ENCODE measurements at places on chromosomes 7 and 10. TPM values are rescaled to one million over a fixed set of nuclear protein-coding genes. Genes with fewer than 3 reads are reported as not detected.

Gene BLNK
- total RNA-seq = 4.3 TPM

Gene GHRHR
- not detected for total RNA-seq

Gene SEPTIN7
- total RNA-seq = 252 TPM

Gene CLEC5A
- total RNA-seq = 0.60 TPM

Gene MEOX2
- 96.9 TPM for total RNA-seq

DNA sequence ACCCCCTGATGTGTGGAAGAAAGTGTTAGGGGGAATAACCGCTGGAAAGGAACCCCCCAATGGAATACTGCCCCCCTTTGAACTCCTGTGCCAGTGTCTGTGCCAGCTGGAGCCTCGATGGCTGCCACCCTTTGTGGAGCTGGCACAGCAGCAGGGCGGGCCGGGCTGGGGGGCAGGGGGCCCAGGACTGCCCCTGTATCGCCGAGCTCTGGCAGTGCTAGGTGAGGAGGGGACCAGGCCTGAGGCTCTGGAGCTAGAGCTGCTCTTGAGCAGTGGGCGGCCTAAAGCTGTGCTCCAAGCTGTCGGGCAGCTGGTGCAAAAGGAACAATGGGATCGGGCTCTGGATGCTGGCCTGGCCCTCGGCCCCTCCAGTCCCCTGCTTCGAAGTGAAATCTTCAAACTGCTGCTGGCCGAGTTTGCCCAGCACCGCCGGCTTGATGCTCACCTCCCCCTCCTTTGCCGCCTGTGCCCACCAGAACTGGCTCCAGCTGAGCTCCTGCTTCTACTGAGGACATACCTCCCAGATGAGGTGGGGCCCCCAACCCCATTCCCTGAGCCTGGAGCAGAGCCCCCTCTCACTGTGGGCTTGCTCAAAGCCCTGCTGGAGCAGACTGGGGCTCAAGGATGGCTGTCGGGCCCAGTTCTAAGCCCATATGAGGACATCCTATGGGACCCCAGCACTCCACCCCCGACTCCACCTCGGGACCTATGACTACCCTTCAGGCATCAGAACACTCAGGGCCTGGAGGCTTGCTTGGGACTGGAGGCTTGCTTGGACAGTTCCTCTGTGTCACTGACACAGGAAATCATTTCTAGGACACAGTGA lies 2.2 kb downstream of the HPS6 start:
- DNase-seq = no peak

- DNase-seq = no peak
Measured at GRCh38 chr7:28364082-28364481, 48.2 kb upstream of the CREB5 start.

DNA sequence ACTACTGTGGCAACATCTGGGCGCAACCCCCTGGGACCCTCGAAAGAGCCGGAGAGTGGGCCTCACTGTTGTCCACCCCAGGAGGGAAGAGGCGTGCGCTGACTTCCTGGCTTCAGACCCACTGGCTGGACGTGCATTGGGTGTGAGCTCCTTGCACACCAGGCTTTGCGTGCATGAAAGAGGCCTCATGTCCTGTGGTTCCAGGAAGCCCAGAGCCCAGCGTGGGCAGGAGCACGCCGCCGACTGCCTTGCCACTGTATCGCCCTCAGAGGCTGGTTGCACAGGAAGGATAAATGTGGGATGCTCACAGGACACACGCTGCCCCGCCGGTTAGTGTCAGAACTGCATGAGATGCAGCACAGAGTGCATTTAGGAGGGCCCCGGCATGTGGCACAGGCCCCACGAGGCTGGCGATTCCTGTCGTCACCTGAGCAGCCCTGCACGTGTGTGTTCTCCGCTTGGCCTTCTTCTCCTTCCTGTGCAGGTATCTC lies 8.5 kb upstream of the JAKMIP3 start:
- no peak for DNase-seq

- no peak for DNase-seq
Measured at GRCh38 chr7:44569959-44570358, 3.7 kb downstream of the DDX56 start.

DNA sequence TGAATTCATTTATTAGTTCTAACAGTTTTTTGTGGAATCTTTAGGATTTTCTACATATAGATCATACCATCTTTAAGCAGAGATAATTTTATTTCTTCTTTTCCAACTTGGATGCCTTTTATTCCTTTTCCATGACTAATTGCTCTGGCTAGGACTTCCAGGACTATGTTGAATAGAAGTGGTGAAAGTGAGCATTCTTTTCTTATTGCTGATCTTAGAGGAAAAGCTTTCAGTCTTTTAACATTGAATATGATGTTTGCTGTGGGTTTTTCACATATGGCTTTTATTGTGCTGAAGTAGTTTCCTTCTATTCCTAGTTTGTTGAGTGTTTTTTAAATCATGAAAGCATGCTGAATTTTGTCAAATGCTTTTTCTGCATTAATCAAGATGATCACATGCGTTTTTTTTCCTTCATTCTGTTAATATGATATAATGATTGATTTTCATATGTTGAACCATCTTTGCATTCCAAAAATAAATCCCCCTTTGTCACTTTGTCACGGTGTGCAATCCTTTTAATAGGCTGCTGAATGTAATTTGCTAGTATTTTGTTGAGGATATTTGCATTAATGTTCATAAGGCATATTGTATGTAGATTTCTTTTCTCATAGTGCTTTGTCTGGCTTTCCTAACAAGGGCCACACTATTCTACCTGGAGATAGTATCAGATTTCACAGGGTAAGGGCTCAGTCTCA lies 92.9 kb downstream of the ZNF467 start:
- DNase-seq = no peak

DNA sequence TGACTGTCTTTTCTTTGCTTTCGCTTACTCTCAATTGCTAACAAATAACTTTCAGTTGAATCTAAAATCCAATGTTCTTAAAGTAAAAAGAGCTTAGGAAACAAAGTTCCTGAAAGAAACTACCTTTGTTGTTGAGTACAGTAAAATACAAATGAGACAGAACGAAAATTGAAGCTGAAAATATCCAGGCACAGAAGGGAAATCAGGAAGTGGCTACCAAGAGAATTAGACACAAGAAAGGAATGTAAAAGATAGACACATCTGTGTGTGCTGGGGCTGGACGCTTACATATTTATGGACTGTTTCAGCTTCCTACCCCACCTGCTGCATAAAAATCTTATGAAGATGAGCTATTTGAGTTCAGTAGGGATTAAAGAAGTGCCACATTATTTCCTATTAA lies 161.7 kb upstream of the PLXDC2 start:
- no peak for DNase-seq

Data from omental fat pad (tissue), 4 donors.